ENCODE measurements at places on chromosomes 2 and 18.

GRCh38 chr2:234446404-234447076 is 50.3 kb downstream of the ARL4C start:
- no peak for DNase-seq

DNA sequence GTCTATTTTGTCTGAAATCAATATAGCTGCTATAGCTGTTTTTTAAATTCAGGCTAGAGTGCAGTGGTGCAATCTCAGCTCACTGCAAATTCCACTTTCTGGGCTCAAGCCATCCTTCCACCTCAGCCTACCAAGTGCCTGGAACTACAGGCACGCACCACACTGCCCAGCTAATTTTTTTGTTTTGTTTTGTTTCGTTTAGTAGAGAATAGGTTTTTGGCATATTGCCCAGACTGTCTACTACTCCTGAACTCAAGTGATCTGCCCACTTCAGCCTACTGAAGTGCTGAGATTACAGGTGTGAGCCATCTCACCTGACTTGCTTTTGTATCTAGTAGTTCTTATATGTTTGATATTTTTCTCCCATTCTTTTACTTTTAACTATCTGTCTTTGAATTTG is 259.7 kb downstream of the CDH19 start:
- DNase-seq: no peak

GRCh38 chr2:200618054-200618419 is 32.2 kb downstream of the AOX1 start:
- DNase-seq: no peak

- DNase-seq: no peak
Observed at GRCh38 chr2:9144617-9145016, 62.0 kb upstream of the ASAP2 start.
